ENCODE measurements at places on chromosomes 3 and 15.

GRCh38 chr3:150145659-150146058, 175.0 kb upstream of the PFN2 start:
- no peak for DNase-seq

DNA sequence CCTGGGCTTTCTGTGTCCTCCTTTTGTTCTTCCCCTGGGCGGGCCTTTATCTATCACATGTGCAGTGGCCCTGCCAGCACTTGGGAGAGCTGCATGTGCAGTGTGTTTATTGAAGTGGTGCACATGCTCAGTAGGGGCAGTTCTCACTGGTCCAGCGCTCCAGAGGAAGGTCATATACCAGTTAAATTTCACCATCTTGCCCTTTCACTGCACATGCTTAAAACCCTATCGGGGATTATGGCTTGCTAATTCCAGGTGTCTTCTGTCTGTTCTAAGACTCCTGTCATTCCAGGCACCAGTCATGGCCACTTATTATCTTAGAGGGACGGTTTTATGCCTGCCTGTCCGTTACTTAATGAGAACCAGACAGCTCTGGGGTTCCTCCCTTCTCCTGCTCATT, 52.2 kb downstream of the ROPN1B start:
- DNase-seq, result peak; percentile 70

DNA sequence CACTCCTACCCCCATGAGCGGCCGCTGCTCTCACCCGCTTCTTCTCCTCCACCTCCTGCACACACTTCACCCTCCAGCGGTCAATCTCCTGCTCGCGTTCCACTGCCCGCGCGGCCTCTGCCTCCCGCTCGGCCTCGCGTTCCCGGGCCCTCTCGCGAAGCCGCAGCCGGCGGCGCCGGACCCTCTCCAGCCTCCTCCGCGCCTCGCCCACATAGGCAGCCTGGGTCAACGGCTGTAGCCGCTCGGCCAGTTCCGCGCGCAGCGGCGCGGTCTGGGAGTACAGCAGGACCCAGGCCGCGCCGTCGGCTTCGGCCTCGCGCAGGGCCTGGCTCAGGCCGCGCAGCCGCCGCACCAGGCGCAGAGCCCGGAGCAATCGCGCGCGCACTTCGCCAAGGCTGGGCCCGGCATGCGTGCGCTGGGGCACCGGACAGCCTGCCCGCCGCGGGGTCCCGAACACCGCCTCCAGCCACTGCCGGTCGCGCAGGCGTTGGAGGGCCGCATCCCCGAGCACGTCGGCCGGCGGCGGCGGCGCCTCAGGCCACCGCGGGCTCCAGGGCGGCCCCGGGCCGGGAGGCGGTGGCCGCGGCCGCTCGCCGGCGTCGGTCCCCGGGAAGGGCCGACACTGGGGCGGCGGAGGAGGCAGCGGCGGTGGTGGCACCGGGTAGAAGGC, 595 bp downstream of the PDCD7 start:
- DNase-seq, result peak; percentile 45

- no peak for DNase-seq
These were observed 9.3 kb upstream of the TM4SF18 start for GRCh38 chr3:149342413-149343380.

DNA sequence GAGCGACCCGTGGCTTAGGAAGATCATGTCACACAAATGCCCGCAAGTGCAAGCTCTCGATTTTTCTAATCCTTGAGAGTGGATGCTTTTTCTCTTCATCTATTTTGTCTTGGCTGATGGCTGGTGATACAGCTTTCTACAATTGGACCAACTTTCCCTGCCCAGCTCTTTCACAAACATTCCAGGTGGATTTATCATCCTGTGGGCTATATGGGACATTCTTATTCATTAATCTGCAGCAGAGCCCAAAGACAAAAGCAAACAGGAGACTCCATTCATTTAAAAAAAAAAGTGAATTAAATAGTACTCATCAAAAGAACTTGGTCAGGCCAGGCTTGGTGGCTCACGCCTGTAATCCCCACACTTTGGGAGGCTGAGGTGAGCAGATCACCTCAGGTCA, 14.2 kb upstream of the TSEN2 start:
- no peak for DNase-seq

- no peak for DNase-seq
These were observed 714.3 kb upstream of the CFAP20DC start for GRCh38 chr3:59764171-59764570.

DNA sequence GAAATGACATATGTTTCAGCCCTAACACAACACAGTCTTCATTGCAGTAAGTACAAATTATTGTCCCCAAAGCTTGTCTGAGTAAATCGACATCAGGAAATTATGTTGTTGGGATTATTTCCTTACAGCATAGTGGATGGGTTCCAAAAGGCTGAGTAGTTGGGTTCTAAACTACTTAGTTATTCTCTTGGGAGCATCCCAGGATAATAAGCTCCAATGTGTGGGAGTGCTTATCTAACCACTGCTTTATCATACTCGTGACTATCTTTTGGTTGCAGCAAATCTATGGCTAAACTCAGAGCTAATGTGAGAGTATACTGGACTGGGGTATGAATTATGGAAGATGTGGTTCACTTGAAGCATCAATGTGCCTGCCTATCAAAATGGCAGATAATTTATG, 128.5 kb downstream of the RBMS3 start:
- DNase-seq, result no peak

DNA sequence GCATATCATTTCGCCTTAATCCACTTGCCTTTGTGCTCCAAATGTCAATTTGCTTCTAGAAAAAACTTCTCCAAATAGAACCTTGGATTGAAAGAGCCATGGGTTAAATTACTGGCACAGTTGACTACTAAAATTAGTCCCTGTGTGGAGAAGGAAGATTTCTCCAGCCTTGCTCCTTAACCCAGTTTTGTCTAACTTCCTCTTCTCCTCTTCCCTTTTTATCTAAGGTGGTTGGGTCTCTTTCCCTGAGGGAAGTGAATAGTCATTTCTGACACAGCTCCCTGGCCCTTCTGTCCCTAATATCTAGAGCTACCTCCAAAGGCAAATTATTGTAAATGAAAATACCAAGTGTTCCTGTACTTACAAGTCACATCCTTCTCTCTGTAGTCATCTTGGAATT, 527.9 kb upstream of the TBL1XR1 start:
- DNase-seq, result no peak
